ENCODE measurements at places on chromosomes 4 and X. TPM values are rescaled to one million over a fixed set of nuclear protein-coding genes. Genes with fewer than 3 reads are reported as not detected.
A peak's percentile ranks its signal among the peaks of the same experiment; 100 is the strongest.

DNA sequence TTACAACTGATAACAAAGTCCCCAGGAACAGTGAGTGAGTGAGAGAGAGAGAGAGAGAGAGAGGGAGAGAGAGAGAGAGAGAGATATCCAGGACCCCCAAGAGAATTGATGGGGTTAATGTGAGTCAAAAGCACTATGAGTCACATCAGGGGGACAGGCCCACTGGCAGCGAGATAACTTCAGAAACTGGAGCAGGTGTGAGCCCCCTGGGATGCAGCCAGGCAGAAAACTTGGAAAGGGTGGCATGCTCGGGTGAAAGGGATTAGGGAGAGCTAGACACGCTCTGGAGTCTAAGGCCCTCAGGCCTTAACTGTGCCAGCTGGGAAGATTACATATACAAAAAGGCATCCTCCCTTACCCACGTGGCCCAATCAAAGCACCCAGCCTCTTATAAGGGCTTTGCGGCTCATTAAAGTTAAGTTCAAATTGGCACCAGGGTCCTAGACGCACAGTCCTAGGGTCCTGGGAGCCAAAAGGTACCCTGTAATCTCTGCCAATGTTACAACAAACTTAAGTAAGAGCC, 841 bp downstream of the ACOT9 start:
- H3K27me3 ChIP-seq = no peaks in the 10 kb centered on the region
- no peaks in the 10 kb centered on the region for H3K36me3 ChIP-seq
- H3K27ac ChIP-seq = peak overlapping the region; percentile 85
- H3K4me3 ChIP-seq = no peak overlapping the region
- no peaks in the 10 kb centered on the region for H3K4me1 ChIP-seq

ZIC3 gene
- total RNA-seq = not detected

ANK2 gene
- 11.5 TPM for total RNA-seq

GRCh38 chr4:52588771-52589591, 70.1 kb downstream of the USP46 start:
- H3K27ac ChIP-seq = no peak overlapping the region
- no peaks in the 10 kb centered on the region for H3K27me3 ChIP-seq
- no peaks in the 10 kb centered on the region for H3K4me1 ChIP-seq
- H3K4me3 ChIP-seq = no peak overlapping the region

- DNase-seq = peak; percentile 50
- H3K27ac ChIP-seq = no peak overlapping the region
- H3K36me3 ChIP-seq = no peaks in the 10 kb centered on the region
- H3K4me3 ChIP-seq = no peak overlapping the region
These were observed 130.4 kb upstream of the RADX start for GRCh38 chrX:106481341-106481740.

- peaks cover 7% of the 10 kb centered on the region for H3K4me1 ChIP-seq
- H3K27me3 ChIP-seq = no peaks in the 10 kb centered on the region
- H3K36me3 ChIP-seq = no peaks in the 10 kb centered on the region
These were observed 692 bp downstream of the FAM241A start for GRCh38 chr4:112145790-112146501.

- no peak for DNase-seq
- no peaks in the 10 kb centered on the region for H3K36me3 ChIP-seq
- H3K4me1 ChIP-seq = no peaks in the 10 kb centered on the region
- H3K27me3 ChIP-seq = no peaks in the 10 kb centered on the region
- H3K27ac ChIP-seq = no peak overlapping the region
- no peak overlapping the region for H3K4me3 ChIP-seq
These were observed 80.3 kb downstream of the ARHGAP24 start for GRCh38 chr4:85555206-85555605.

GRCh38 chr4:88735564-88735963, 37.9 kb upstream of the NAP1L5 start:
- peaks cover 55% of the 10 kb centered on the region for H3K4me1 ChIP-seq

- no peak overlapping the region for H3K27ac ChIP-seq
- H3K36me3 ChIP-seq = no peaks in the 10 kb centered on the region
- no peak overlapping the region for H3K4me3 ChIP-seq
These were observed 119.2 kb upstream of the VCX3B start for GRCh38 chrX:8345473-8345872.

NPNT gene
- 29.1 TPM for total RNA-seq

DNA sequence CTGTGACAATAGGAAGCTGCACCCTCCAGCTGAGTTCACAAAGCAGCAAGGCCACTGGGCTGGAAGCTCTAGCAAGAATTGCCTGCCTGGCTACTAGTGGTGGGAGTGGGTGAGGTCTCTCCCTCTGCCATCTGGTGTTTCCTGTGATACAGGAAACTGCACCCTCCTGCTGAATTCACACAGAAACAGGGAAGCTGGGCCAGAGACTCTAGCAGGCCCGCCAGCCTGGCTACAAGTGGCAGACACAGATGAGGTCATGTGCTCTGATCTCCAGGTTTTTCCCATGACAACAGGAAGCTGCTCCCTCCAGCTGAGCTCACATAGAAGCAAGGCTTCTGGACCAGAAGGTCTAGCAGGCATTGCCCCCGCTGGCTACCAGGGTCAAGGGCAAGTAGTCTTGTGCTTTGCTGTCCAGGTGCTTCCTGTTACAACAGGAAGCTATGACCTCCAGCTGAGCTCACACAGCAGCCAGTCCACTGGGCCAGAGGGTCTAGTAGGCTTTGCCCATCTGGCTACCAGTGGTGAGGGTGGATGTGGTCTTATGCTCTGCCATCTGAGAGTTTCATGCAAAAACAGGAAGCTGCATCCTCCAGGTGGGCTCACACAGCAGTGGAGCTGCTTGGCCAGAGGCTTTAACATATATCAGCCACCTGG, 41.5 kb upstream of the ZXDA start:
- no peaks in the 10 kb centered on the region for H3K27me3 ChIP-seq
- H3K4me3 ChIP-seq = no peak overlapping the region
- H3K27ac ChIP-seq = no peak overlapping the region
- H3K36me3 ChIP-seq = no peaks in the 10 kb centered on the region
- DNase-seq = no peak
- no peaks in the 10 kb centered on the region for H3K4me1 ChIP-seq

DNA sequence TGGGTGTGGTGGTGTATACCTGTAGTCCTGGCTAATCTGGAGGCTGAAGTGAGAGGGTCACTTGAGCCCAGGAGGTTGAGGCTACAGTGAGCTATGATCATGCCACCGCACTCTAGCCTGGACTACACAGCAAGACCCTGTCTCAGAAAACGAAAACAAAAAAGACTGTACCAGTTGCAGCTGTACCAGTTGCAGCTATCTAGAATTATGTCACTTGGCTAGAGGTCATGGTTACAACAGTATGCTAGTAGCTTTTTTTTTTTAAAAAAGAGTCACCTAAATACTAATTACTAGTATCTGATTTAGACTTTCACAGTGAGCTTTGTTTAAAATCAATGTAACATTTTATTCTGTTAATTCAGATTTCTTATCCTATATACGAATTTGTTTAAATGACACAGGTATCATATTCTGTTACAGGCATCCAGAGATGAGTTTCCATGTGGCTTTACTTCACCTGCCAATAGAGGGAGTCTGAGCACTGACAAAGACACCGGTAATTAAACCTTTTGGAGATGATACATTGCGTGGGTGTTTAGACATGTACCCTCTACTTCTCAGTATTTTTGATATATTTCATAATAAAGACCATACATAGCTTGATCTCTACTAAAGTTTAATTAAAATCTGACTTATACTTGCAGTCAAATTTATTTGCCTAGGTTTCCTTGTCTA, 100.2 kb upstream of the IL13RA1 start:
- DNase-seq = no peak
- H3K27ac ChIP-seq = no peak overlapping the region
- H3K27me3 ChIP-seq = no peaks in the 10 kb centered on the region

PDE6B gene
- not detected for total RNA-seq

PAGE1 gene
- not detected for total RNA-seq

- H3K4me1 ChIP-seq = no peaks in the 10 kb centered on the region
- H3K36me3 ChIP-seq = no peaks in the 10 kb centered on the region
- no peak for DNase-seq
- no peak overlapping the region for H3K4me3 ChIP-seq
- H3K27ac ChIP-seq = no peak overlapping the region
These were observed 460.7 kb upstream of the SMIM31 start for GRCh38 chr4:164293203-164293602.

DNA sequence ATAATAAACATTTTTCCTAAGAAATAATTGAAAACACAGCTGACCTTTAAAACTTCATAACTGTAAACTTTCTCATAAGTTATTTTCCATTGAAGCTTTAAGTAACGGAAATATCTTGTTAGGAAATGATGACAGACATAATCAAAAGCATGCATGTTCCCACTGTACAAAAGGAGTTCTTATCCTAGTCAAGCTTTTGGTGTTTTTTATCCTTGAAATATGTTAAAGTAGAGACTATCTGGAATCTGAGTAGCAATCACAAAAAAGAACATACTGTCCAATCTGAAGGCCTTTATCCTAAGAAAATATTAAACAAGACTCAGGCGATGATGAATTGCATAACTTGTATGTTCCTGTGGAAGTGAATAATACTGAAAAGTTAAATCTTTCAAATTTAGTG, 14.4 kb downstream of the GEMIN8 start:
- H3K4me3 ChIP-seq = no peak overlapping the region
- H3K27me3 ChIP-seq = no peaks in the 10 kb centered on the region
- H3K36me3 ChIP-seq = no peaks in the 10 kb centered on the region
- no peak overlapping the region for H3K27ac ChIP-seq
- no peaks in the 10 kb centered on the region for H3K4me1 ChIP-seq

UCP1 gene
- not detected for total RNA-seq

UGT2B10 gene
- total RNA-seq = not detected

RTL9 gene
- not detected for total RNA-seq

- no peaks in the 10 kb centered on the region for H3K27me3 ChIP-seq
- no peak overlapping the region for H3K27ac ChIP-seq
- no peaks in the 10 kb centered on the region for H3K4me1 ChIP-seq
- H3K36me3 ChIP-seq = no peaks in the 10 kb centered on the region
- DNase-seq = no peak
These were observed 38.7 kb downstream of the GABRA4 start for GRCh38 chr4:46954643-46955042.

DNA sequence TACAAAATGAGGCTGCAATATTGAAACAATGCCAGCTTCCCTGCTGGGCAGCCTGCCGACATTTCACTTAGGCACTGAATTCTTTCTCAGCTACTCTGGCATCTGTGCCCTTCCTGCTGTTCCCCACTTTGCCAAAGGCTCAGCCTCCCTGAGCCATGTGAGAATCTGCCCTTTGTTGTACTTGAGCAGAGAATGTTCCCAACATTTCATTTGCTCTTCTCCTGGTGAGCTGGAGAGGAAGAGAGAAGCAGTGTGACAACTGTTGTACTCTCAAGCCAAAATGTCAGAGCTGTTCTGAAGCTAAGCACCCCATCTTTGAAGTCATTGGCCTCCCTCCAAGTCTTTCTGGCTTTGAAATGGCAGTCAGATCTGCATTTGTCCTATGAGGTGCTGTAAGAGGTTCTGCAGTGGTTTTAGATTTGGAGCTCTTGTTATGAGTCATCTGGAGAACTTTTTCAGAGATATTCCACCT, 32.5 kb downstream of the LANCL3 start:
- no peaks in the 10 kb centered on the region for H3K27me3 ChIP-seq
- H3K36me3 ChIP-seq = no peaks in the 10 kb centered on the region
- no peak overlapping the region for H3K27ac ChIP-seq
- H3K4me1 ChIP-seq = no peaks in the 10 kb centered on the region
- H3K4me3 ChIP-seq = no peak overlapping the region
- no peak for DNase-seq

- no peaks in the 10 kb centered on the region for H3K4me1 ChIP-seq
- H3K27ac ChIP-seq = no peak within 1 kb of the TSS
- no peak for DNase-seq
These were observed at the start of gene FMR1NB for GRCh38 chrX:147981038-147981752. Gene FMR1NB, plus strand, starts transcription at chrX:147981337. Its CDS starts 66 bp downstream, at chrX:147981403.

PAGE4 gene
- total RNA-seq = not detected

Data from body of pancreas (tissue), 4 donors.